NCI-H2081 (cell line): ENCODE measurements at places on chromosomes 5 and 9.

DNA sequence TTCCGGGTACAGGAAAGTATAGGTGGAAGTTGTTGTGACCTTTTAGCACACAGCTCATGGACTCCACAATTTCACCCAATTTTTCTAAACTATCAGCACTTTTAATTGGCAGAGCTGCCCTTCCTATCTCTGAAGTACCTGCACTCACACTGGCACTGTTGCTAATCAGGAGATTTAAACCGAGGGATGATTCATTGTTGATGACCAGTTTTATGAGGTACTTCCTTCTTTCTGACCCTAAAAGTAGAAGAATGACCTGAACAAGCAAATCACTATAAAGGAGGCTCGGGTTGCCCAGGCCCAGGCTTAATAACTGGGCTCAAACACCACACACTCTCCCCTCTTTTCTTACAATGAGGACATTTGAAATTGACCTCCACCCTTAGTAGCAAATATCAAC, 105.9 kb downstream of the KCNN2 start:
- DNase-seq, result no peak

DNA sequence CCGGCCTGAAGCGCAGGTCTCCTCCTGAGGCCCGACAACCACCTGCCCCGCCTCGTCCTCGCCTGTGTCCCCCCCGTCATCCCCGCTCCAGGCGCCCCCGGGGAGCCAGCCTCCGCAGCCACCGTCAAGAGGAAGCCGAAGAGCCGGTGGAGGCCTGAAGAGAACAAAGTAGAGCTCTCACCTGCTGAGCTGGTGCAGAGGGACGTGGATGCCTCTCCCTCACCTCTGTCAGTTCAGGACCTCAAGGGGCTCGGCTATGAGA, 169.9 kb downstream of the HINT1 start:
- DNase-seq, result no peak

GRCh38 chr5:154756868-154757813, 2.0 kb downstream of the LARP1 start:
- DNase-seq, result peak; percentile 37

GRCh38 chr9:6495466-6495865, 82.5 kb downstream of the UHRF2 start:
- no peak for DNase-seq

- no peak for DNase-seq
Observed at GRCh38 chr5:167311340-167311739, 980.1 kb upstream of the WWC1 start.

- DNase-seq, result no peak
Observed at GRCh38 chr9:122197882-122198281, 30.9 kb downstream of the LHX6 start.

GRCh38 chr5:120630550-120630949, 166.4 kb downstream of the PRR16 start:
- DNase-seq, result no peak

GRCh38 chr9:122107291-122107805, 14.2 kb upstream of the TTLL11 start:
- no peak for DNase-seq

- DNase-seq, result no peak
Observed at GRCh38 chr9:89010056-89010455, 18.8 kb downstream of the S1PR3 start.

DNA sequence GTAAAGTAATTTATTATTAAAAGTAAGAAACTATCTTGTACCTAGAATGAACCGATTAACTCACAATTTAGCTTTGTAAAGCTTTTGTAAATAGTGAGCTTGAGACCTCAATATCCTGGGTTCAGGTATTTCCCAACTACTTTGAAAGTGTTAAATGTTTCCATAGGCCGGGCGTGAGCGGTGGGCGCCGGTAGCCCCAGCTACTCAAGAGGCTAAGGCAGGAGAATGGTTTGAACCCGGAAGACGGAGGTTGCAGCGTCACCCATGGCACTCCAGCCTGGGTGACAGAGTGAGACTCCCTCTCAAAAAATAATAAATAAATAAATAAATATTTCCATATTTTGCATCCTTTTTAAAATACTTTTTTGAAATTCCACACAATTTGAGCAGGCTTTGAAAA, 1.5 kb upstream of the ANKH start:
- DNase-seq, result no peak

- DNase-seq, result no peak
Observed at GRCh38 chr5:72476275-72476674, 30.9 kb downstream of the ZNF366 start.

DNA sequence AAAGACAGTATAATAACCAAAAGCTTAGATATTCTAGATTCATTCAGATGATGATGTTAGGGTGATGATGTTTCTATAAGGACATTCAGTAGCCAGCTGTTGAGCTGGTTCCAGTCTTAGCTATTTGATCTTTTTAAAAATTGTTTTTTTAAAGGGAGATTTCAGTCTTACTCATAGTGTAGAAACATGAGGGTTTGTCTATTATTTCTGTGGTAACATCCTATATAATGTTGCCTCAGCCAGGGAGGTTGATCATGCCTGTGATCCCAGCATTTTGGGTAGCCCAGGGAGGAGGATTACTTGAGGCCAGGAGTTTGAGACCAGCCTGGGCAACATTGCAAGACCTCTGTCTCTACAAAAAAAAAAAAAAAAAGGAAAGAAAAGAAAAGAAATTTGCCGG, 167.8 kb downstream of the DOCK2 start:
- DNase-seq, result no peak

DNA sequence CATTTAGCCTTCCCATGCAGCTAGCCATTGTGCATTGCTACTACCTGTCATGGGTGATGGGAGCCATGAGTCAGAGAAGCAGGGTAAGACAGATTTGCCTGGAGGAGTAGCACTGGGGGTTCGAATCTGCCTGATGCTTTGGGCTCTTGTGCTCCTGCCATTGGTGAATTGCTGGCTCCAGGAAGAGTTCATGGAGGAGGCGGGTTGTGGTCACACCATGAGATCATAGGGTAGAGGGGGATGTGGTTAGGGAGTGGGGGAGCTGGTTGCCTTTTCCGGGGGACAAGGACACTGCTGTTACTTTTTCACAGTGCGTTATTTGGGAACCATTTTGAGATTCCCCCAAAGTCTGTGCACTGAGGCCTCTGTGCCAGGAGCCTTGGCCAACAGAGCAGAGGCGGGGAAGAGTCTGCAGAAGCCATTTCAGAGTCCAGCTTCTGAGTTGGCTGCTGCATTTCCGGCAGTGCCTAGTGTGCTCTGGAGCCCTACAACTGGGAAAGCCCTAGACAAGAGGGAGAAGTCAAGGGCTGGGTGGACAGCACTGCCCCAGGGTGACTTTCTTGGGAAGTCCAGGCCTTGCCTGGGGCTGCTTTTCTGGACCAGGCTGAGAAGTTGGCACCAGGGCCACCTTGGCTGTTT, 6.2 kb downstream of the ANGPTL2 start:
- no peak for DNase-seq

- DNase-seq, result no peak
Observed at GRCh38 chr9:127904561-127905003, 5.2 kb upstream of the ST6GALNAC6 start.

DNA sequence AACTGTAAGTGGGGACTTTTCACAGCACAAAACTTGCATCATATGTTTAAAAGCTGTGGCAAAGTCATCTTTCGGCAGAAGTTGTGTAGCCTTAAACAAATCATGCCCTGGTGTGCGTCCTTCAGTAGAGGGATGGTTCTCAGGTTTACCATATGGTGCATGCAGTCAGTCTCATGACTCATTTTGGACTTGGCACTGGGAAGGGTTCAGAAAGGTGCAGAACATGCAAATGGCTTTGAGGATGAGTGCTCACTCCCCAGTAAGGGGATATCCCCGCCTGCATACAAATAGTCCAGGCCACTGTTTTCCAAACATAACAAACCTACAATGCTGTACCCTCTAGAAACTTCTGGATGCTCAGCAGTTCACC, 260.3 kb downstream of the NDUFS4 start:
- no peak for DNase-seq

- no peak for DNase-seq
Observed at GRCh38 chr5:3181671-3182070, 414.0 kb upstream of the IRX1 start.

DNA sequence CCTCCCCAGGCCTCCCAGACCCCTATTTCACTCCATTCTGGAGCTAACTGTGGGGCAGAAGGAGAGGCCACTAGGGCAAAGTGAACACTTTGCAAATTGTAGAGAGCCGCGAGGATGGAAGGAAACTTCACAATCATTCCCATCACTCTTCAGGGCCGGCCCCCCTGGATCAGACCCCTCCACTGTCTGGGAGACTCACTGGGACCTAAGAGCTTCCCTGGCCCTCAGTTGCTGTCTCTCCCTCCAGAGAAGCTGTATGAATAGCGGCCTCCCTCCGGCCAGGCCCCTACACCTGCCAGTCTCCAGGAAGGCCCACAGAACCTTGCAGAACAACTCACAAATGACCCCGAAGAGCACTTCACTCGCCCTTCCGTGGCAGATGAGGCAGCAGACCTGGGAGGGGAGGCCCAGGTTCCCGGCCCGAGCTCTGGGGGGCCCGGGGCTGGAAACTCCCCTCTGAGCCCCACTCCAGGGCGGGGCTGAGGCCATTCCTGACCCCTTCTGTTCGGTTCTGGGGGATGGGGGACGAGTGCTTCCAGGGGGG, 141.9 kb upstream of the IER5L start:
- DNase-seq, result no peak

- DNase-seq, result no peak
Observed at GRCh38 chr9:88187631-88188030, 49.4 kb upstream of the SPATA31C2 start.

DNA sequence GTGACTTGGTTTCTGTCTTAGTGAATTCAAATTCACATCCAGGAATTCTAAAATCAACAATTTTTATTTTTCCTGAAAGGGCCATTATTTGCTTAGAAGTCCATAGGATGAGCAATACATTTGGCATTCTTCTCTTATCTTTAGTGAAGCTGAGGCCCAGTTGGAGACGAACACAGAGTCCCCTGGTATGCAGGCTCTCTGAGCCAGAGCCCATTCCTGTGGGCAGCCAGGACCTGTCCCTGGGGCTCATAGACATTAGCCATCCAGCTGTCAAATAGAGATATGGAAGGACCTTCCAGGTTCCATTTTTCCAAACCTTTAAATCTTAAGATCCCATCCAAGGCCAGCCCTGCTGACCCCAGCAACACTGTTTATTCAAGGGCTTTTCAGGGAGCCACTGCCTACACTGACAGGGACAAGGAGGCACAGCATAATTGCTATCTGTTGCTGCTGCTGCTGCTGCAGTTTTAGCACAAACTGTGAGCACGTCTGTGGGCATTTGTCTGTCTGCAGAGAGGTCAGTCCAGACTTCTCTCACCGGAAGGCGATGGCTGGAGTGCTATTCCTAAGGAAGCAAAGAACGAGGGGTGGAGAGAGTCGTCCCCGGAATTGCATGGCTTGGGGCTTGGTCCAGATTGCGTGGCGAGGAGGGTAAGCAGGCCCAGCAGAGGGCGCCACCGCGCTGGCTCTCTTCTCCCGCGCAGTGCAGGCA, 639.0 kb downstream of the CCDC171 start:
- DNase-seq, result peak; percentile 76

DNA sequence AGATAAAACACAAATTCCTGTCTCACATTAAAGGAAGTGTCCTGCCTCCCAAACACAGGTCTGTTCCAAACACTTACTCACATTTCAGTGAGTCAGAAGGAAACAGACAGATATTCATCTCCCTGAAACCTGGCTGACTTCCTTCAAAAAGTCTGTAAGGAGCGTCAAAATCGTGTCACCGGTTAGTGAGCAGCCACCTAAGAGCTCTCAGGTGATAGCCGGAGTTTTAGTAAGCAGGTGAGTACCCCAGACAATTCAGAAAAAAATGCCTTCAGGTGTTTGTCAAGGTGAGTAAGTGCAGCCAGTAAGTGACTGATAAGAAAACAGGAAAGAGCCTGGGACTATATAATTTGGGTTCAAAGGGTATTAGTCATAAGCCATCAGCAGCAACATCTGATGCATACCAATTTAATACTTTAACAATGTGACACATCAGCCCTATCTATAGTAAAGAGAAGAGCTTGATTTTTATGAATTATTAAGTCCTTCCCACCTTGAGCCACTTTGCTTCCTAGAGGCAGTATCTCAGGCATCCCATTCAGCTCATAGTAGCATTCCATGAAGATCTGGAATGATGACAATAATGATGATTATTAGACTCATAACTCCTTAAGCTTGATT, 1.3 kb upstream of the ITGA2 start:
- no peak for DNase-seq

GRCh38 chr9:82513242-82513751, 524.7 kb downstream of the SPATA31D1 start:
- DNase-seq, result no peak

GRCh38 chr9:115922444-115922843, 231.1 kb upstream of the PAPPA start:
- DNase-seq, result no peak

DNA sequence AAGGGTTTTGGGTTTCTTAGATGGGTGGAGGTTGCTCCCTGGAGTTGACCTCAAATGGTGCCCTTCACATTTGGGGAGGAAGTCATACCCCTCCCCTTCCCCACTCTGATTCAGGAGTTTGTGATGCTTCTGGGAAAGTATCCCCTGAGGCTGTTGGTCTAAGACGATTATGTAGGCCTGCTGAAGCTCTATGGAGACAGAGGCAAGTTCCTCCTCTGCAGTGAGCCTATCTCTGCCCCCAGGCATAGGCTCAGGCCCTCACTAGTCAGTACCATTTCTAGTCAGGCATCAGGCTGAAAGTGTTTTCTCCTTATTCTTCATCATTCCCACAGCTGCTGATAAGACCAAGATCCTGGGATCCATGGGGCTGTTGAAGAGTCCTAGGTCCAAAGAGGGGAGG, 271.6 kb upstream of the NUDT12 start:
- no peak for DNase-seq

DNA sequence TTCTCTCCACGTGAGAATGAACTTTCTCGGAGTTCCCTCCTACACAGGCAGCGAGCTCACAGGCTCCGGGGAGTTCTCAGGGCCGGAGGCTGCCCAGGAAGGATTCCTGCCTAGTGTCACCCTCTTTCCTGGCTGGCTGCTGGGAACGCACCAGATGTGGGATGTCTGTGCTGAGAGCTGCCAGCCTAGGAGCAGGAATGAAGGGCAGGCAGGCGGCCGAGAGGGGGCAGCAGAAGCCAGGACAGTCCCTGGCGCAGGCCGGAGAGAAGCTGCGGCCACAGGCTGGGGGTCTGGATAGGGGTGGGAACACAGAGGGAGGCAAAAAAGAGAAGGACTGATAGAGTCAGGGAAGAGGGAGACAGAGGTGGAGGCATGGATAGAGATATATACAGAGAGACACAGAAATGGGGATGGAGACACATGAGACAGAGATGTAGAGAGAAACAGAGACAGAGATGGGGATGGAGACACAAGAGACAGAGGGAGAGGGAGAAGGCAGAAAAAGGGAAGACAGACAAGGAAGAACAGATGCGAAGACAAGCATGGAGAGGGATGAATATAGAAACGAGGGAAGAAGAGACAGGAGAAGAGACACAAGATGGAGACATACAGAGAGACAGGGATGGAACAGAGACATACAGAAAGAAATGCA, 25.3 kb upstream of the ENHO start:
- DNase-seq, result peak; percentile 47

GRCh38 chr9:5629312-5630080, 589 bp downstream of the RIC1 start:
- peak; percentile 48 for DNase-seq

DNA sequence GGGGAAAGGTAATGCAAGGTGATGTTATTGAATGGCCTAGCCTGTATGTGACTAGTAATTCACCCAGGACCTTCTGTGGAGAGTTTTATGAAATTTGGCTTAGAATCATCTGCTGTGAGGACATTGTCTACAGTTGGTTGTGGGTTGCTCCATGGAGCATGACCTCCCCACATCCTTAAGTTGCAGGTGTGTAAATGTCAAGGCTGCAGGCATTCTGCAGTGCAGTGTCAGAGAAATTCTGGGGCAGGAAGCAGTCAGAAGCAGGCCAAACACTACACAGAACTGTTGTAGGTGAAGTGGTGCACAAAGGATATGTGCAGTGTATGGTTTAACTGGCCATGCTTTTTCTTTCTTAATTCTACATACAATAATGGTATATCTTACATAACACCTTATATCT, 588.3 kb downstream of the EBF1 start:
- no peak for DNase-seq
